ENCODE measurements at places on chromosomes 5 and 9.

- DNase-seq = no peak
Observed at GRCh38 chr5:109448838-109449237, 39.1 kb upstream of the PJA2 start.

GRCh38 chr5:160054047-160054446 is 45.1 kb downstream of the TTC1 start:
- DNase-seq = no peak

- no peak for DNase-seq
Observed at GRCh38 chr5:179841621-179842020, 17.0 kb downstream of the MRNIP start.

DNA sequence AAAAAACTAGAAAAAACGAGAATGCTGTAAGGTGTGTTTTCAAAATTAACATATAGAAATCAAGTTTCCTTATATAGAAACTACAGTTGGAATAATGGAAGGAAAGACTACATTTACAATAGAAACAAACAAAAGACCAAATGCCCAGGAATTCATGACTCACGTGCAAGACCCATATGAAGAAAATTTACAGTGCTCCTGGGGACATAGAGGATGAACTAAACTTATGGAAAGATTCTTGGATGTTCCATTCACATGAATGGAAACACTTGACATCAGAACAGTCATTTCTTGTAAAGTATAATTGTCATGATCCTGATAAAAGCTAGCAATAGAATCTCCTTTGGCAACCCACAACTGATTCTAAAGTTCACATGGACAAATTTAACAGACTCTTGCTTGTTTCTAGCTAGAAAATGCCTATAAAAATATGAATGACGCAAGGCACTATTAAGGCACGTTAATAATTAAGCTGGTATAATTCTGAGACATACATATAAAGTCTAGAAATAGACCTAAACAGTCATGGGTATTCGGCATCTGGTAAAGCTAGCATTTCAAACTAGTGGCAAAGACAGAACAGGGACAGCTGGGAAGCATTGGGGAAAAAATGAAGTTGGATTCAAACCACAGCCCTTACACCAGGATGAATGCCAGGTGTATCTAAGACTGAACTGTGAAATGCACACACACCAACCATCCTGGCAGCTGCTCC is 5.1 kb upstream of the ZFP62 start:
- no peak for DNase-seq

GRCh38 chr9:84070590-84070989 is 90.0 kb downstream of the RMI1 start:
- DNase-seq = no peak

GRCh38 chr5:147893820-147894219 is 12.5 kb downstream of the C5orf46 start:
- no peak for DNase-seq

GRCh38 chr5:56589481-56589860 is 225.9 kb upstream of the MAP3K1 start:
- DNase-seq = no peak

DNA sequence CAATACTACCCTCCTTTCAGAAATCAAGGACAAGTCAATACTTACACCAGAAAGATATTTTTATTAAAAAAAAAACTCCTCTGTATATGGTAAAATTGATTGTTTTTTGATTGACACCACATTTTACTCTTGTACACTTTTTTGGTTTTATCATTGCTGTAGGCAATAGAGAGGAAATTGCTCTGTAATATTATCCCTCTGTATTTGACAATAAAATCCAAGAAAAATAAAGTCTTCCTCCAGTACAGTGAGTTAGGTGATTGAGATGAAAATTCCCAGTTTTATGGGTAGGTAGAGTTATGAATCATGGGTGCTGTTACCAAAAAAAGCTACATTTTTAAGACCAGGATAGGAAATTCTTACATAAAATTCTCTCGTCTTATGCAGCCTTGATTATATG is 22.6 kb upstream of the CCDC192 start:
- DNase-seq = no peak

- DNase-seq = no peak
Observed at GRCh38 chr9:119773823-119774222, 404.6 kb upstream of the BRINP1 start.

GRCh38 chr9:119763260-119763659 is 394.0 kb upstream of the BRINP1 start:
- no peak for DNase-seq

Measured in stimulated activated CD8-positive, alpha-beta memory T cell treated with anti-CD3 and anti-CD28 coated beads, Interleukin-4, amount 100 ng/mL, for 4 hours (primary cell).